ENCODE measurements at places on chromosomes 4 and X.

DNA sequence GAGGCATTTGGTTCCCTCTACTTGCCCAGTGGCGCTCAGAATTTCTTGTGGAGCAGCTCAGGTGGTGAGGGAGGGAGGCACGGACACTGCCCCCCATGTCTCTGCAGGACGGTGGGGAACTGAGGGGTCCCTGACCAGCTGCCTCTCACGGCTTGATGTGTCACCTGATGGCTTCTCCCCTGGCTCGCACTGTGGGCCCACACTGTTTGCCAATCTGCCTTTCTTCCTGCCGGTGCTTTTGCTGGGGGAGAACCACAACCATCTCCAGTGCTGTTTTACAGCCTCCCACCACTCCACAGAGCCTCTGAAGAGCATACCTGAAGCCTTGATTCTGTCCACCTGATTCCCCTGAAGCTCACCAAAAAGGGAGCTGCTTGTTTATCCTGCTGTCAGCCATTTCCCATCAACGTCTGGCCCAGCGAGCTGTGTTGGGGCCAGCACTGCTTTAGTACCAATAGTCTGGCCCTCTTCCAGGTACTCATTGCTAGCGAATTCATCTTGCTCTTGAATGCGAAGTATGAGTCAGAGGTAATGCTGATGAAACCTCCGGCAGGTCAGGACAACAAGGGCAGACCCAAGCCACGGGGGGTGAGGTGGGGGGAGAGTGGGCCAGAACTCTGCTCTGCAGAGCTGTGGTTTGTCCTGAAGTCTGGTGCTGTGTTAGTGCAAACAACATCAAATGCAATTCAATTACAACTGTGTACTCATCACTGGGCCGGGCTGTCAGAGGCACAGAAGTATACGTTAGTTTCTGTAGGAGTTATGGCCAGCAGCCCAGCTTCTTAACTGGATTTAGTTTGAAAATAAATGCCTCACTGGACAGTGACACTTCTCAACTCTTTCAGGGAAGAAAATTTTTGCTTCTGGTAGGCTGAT is 208.3 kb upstream of the JADE1 start:
- no peak for DNase-seq

DNA sequence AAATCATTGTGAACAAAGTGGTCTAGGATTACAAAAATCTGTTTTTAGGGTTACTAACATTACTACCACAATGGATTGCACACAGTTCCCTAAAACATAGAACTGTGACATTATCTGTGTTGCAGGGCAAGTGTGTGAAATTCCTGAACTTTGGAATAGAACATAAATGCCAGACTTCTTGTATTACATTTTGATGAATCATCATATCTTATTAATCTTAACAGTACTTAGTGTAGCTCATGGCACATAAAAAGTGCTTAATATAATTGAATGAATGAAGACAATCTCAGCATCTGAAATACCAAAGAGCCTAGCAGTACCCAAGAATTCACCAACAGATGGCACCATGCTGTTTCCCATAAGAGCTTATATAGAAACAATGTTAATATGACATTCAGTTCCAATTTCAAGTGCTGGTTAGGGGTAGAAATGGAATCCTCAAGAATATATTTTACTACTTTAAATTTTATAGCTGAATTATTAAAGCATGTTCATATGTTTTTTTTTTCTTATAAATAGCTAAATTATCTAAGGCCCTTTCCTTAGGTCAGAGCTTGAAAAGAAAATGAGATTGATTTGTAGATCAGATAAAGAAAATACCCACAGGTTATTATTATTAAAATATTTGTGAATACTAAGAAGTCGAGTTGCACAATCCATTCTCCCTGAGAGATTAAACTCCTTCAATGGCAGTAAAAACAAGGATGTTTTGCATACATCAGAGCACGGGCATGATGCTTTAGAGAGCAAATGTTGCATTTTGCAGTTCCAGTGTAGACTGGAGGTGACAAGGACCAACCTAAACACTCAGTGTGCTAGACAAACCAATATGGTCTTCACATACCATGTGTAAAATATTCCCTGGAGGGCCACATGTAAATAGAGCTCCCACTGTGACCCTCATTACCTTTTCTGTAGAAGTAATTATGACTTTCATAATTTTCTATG is 25.7 kb upstream of the SHISA3 start:
- no peak for DNase-seq

- no peak for DNase-seq
Measured at GRCh38 chr4:119105605-119106004, 30.0 kb upstream of the MYOZ2 start.

- DNase-seq: no peak
Measured at GRCh38 chrX:19772822-19773628, 114.4 kb downstream of the SH3KBP1 start.

- no peak for DNase-seq
Measured at GRCh38 chr4:111441687-111442086, 703.6 kb upstream of the FAM241A start.

- DNase-seq: no peak
Measured at GRCh38 chr4:6506616-6507140, 34.3 kb upstream of the PPP2R2C start.

DNA sequence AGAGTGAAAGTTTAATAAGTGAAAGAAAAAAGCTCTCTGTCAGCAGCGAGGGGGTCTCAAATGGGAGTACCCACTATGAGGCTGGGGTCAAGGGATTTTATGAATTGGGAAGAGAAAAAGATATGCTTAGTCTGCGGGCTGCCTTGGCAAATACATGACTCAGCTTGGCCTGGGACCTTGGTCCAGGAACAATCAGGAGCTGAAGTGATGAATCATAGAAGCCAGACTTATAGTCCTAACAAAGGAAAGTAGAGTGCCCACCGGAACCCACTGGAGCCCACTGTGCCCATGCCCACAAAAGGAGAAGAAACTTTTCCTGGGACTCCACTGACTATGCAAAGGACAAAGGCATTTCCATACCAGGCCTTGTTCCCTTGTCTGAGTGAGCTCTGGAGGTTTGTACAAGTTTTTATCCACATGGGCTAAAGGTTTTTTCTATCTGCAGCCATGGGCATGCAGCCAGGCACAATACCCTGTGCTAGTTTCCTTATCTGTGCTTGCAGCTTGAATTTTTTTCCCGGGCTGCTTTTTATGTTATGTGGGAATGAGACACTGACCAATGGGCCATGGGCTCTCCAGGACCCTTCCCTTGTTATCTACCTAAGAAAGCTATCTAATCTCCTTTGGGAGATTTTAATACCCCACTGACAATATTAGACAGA is 201.7 kb downstream of the FAM133A start:
- DNase-seq: no peak

GRCh38 chr4:90357117-90357710 is 230.0 kb downstream of the CCSER1 start:
- peak; percentile 13 for DNase-seq

- DNase-seq: no peak
Measured at GRCh38 chrX:147920161-147920666, 8.5 kb downstream of the FMR1 start.

GRCh38 chr4:149031399-149031798 is 589.2 kb upstream of the NR3C2 start:
- peak; percentile 3 for DNase-seq

- no peak for DNase-seq
Measured at GRCh38 chr4:26330186-26330787, 9.5 kb downstream of the RBPJ start.

DNA sequence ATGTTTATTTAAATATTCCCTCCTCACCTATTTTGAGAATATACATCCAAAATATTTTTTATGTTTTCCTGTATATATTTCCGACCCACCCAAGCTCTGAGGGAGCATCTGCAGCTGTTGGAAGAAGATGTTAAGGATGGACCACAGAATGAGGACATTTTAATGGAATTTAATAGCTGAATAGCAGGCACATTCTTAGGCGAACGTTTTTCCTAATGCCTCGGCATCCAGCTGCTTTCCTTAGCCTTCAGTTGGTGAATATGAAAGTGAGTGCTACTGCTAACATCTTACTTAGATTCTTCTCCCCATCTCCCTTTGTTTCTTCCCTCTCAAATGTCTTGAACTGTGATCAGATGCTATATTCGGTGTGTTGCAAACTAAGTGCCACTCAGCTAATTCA is 158.0 kb upstream of the CTSO start:
- DNase-seq: no peak

DNA sequence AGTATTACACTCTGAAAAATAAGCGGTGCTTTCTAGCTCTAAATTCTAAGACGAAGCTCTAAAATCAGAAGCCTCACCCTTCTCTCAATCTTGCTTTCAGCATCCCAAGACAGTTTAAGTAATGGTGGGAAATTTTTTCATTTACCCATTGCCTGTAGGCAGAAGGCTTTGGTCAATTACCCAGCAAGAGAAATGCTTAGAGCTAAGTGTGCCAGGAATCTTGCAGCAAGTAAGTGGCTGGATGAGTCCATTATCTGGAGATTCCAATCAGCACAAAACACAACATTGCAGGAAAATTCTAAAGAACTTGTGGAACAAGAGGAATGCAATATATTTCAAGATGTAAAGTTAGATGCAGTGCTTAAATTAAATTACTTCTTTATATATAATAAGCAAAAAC is 28.4 kb downstream of the USP26 start:
- no peak for DNase-seq

DNA sequence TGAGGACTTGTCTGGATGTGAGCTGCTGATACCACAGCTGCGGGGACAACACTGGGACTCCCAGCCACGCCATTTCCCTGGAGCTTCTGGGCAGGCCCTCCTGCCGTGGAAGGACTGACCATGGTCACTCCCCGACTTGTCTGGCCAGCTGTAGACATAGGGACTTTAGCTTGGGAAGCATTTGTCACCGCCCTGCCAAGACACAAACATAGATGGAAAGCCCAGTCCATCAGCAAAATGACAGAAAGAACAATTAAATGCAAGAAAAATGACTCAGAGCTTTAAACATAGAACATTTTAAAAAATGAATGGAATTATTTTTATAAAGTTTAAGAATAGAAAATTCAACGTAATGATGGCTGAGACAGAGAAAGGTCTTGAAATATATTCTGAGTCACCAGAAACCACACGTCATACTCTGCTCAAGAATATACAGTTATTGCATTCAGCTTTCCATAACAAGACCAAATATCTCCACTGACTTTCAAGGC is 107.6 kb upstream of the CBR4 start:
- DNase-seq: no peak

GRCh38 chr4:67934628-67935027 is 28.7 kb downstream of the TMPRSS11A start:
- no peak for DNase-seq

GRCh38 chrX:1392376-1393068 is 609 bp upstream of the SLC25A6 start:
- no peak for DNase-seq

DNA sequence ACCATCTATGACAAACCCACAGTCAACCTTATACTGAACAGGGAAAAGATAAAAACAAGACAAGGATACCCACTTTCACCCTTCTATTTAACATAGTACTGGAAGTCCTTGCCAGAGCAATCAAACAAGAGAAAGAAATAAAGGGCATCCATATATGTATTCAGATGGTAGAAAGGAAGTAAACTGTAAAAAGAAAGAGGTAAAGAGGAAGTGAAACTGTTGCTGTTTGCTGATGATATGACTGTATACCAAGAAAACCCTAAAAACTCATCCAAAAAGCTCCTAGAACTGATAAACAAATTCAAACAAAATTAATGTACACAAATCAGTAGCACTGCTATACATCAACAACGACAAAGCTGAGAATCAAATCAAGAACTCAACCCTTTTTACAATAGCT is 538.7 kb upstream of the PABPC4L start:
- DNase-seq: no peak

GRCh38 chr4:81491943-81492342 is 20.2 kb upstream of the RASGEF1B start:
- DNase-seq: peak; percentile 51

GRCh38 chr4:80007745-80008149 is 65.3 kb downstream of the ANTXR2 start:
- peak; percentile 75 for DNase-seq

- no peak for DNase-seq
Measured at GRCh38 chr4:45663003-45663402, 460.9 kb downstream of the GABRG1 start.

DNA sequence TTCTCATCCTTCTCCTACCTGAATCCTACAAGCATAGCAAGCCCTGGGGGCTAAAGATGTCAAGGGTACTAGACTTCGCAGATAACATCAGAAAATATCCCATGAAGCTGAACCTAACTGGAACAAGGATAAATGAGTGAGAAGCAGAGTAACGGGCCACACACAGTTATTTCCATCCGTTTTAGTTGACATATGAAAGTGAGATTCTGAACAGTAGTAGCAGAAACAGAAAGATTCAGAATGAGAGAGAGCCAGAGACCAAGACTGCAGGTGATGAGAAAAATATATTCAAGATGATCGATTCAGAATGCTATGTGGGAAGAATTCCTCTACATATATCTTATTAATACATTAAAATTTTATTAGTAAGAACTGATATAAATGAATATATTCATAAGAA is 165.1 kb downstream of the TSPAN5 start:
- DNase-seq: no peak

- no peak for DNase-seq
Measured at GRCh38 chrX:133403984-133404383, 11.3 kb downstream of the GPC4 start.

GRCh38 chr4:25890571-25891485 is 23.2 kb upstream of the SMIM20 start:
- no peak for DNase-seq

DNA sequence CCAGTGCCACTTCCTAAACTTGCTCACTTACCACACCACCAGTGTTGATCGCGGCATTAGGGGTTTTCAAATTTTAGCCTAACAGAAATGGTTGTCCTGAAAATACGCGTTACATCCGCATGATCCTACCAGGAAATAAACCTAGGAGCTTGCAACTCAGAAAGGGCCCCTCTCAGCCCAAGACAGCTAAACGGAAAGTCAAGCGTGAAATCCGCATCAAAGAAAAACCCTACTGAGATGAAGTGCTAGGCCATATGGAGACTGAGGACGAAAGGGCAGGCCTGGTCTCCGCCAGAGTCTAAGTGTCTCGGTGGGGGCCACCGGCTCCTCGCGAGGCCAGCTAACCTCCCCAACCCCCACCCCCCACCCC is 626 bp downstream of the YTHDC1 start:
- no peak for DNase-seq

DNA sequence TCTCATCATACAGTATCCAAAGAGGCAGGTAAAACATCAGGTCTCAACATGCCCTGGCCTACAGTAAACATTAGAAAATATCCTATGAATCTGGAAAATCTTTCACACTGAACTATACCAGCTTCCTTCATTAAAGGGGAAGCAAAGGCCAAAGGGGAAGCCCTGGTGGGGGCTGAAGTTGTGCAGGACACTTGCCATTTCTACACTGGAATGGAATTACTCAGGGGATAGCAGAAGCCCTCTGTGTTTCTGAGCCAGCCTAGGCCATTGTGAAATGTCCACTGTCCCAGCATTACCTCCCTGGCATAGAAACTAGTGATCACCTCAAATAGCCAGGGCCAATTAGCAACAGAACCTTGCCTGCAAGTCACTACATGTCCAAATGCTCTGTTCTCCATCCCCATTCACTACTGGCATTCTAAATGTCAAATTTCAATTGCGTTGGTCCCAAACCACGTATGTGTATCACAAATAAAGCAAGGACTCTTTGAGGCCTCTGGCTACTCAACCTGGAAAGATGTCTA is 429.9 kb downstream of the AFF2 start:
- no peak for DNase-seq

Measured in CD4-positive, CD25-positive, alpha-beta regulatory T cell (primary cell).